ENCODE measurements at places on chromosomes 3 and 15. TPM values are rescaled to one million over a fixed set of nuclear protein-coding genes. Genes with fewer than 3 reads are reported as not detected.
A peak's percentile ranks its signal among the peaks of the same experiment; 100 is the strongest.

FAM227B gene
- total RNA-seq = 3.7 TPM

GATA2 gene
- 6.2 TPM for total RNA-seq

ATP10A gene
- total RNA-seq = 0.32 TPM

ZCWPW2 gene
- total RNA-seq = 0.91 TPM

CORO2B gene
- 2.3 TPM for total RNA-seq

EFCAB12 gene
- total RNA-seq = 0.43 TPM

CNTN3 gene
- 2.2 TPM for total RNA-seq

STRC gene
- 0.41 TPM for total RNA-seq

RTP1 gene
- not detected for total RNA-seq

ANKRD63 gene
- total RNA-seq = not detected

SH2D7 gene
- total RNA-seq = 0.14 TPM

GRCh38 chr3:157624801-157625200 is 121.6 kb upstream of the VEPH1 start:
- no peaks in the 10 kb centered on the region for H3K4me1 ChIP-seq
- no peak overlapping the region for H3K27ac ChIP-seq
- no peaks in the 10 kb centered on the region for H3K36me3 ChIP-seq

DNA sequence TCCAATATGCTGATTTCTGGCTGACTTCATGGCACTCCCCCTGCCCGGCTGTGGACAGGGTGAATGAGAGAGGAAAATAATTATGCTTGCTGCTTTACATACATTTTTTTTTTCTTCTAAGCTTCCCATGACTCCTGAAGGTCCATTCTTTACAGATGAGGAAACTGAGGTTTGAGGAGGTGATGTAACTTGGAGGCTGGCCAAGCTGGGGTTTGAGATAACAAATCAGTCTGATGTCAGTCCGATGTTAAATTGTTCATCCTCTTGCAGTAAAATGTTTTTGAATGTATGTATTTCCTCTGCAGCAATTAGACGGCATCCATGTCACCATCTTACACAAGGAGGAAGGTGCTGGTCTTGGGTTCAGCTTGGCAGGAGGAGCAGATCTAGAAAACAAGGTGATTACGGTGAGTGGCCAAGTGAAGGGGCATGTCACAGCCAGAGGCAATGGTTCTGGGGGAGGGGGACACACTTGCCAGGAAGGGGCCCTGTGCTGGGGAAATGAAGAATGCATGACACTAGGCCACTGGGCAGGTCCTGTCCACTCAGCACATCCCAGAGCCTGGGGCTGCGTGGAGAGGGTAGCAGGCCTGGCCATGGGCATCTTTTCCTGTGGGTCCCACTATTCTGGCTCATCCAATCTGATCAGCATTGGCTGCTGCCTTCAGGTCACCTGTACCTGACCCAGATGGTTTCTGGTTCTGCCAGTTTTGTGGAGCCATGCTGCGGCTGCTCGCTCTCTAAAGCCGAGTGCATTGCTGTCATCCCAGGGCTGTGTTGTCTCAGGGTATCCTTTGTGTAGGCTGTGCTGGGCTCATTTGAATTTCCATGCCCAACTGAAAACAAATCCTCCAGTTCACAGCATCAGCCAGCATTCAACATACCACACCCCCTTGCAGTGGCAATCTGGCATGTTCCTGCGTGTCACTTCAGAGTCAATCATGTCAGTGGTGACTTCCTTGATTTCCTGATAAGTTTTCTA is 20.4 kb downstream of the STARD5 start:
- H3K27me3 ChIP-seq = no peaks in the 10 kb centered on the region
- H3K4me1 ChIP-seq = no peaks in the 10 kb centered on the region
- no peaks in the 10 kb centered on the region for H3K36me3 ChIP-seq
- H3K4me3 ChIP-seq = no peak overlapping the region
- no peak for DNase-seq

DNA sequence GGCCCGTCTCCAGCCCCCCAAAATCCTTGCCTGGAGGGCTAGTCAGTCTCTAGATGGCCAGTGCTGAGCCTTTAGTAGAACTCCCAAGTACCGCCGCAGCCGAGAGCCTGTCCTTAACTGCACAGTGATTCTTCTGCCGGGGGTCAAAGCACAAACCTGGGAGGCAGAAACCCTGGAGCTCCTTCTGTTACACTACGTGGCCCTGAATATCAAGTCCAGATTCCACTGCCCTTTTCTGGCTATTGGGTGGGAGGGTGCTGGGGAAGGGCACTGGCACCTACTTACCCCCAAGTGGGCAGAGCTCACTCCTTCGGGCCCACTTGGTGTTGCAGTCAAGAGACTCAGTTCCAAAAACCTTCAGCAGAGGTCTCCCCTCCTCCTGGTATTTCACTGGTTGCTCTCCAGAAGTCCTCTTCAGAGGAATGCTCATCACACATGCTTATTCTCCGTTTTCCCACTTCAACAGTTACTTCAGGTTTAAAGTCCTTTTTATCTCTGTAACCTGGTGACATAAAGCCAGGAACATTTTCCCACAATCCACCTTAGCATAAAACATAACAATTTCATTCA is 10.8 kb downstream of the PDHB start:
- H3K27me3 ChIP-seq = no peaks in the 10 kb centered on the region
- H3K36me3 ChIP-seq = peaks cover 5% of the 10 kb centered on the region
- no peaks in the 10 kb centered on the region for H3K4me1 ChIP-seq
- no peak overlapping the region for H3K4me3 ChIP-seq
- no peak for DNase-seq

GRCh38 chr3:19931180-19931692 is 2.8 kb downstream of the EFHB start:
- H3K4me3 ChIP-seq = no peak overlapping the region
- H3K27me3 ChIP-seq = no peaks in the 10 kb centered on the region
- no peak for DNase-seq
- H3K4me1 ChIP-seq = no peaks in the 10 kb centered on the region
- H3K27ac ChIP-seq = no peak overlapping the region
- no peaks in the 10 kb centered on the region for H3K36me3 ChIP-seq

GRCh38 chr15:80556694-80557367 is 138.3 kb upstream of the ABHD17C start:
- H3K4me1 ChIP-seq = no peaks in the 10 kb centered on the region
- no peaks in the 10 kb centered on the region for H3K27me3 ChIP-seq
- no peak for DNase-seq
- no peaks in the 10 kb centered on the region for H3K36me3 ChIP-seq
- no peak overlapping the region for H3K4me3 ChIP-seq

GRCh38 chr15:77837649-77838025 is 204.9 kb upstream of the LINGO1 start:
- no peaks in the 10 kb centered on the region for H3K27me3 ChIP-seq
- no peak overlapping the region for H3K27ac ChIP-seq
- H3K4me1 ChIP-seq = no peaks in the 10 kb centered on the region
- H3K36me3 ChIP-seq = no peaks in the 10 kb centered on the region

- no peaks in the 10 kb centered on the region for H3K36me3 ChIP-seq
- H3K4me3 ChIP-seq = no peak overlapping the region
- H3K4me1 ChIP-seq = no peaks in the 10 kb centered on the region
- no peaks in the 10 kb centered on the region for H3K27me3 ChIP-seq
Observed at GRCh38 chr3:151034303-151034702, 51.2 kb upstream of the MED12L start.

DNA sequence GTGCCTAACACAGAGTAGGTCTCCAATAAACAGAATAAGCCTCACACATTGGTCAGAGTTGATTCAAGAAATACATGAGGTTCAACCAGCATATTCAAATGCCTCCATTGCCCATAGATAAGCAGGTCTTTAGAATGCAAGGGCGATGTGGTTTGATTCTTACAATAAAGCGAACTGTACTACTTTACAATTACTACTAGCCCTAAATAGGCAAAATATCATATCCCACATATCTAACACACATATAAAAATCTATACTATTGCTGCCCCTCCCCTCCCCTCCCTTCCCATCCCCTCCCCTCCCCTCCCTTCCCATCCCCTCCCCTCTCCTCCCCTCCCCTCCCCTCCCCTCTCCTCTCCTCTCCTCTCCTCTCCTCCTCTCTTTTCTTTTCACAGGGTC is 6.7 kb upstream of the GRM7 start:
- no peaks in the 10 kb centered on the region for H3K36me3 ChIP-seq
- no peaks in the 10 kb centered on the region for H3K4me1 ChIP-seq
- H3K27ac ChIP-seq = no peak overlapping the region
- no peak overlapping the region for H3K4me3 ChIP-seq
- H3K27me3 ChIP-seq = no peaks in the 10 kb centered on the region

DNA sequence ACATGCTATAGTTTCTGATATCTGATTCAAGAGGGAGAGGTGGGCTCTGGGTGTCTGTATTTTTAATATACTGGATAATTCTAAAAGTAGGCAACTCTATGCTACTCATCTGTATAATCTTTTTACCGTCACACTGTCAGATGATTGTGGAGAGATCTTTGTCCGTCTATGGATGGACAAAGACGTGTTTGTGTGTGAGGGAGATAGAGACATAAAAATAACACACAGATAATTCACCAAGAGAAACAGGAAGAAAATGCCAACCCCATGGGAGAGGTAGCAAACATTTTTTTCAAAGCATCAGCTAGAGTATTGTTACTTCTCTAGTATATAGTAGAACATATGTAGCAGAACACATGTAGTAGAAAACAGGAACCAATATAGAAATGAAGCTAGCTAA is 346.1 kb downstream of the AGBL1 start:
- H3K27me3 ChIP-seq = no peaks in the 10 kb centered on the region
- no peak overlapping the region for H3K27ac ChIP-seq
- no peak for DNase-seq

GRCh38 chr3:34174740-34175139 is 376.3 kb downstream of the PDCD6IP start:
- no peak overlapping the region for H3K4me3 ChIP-seq
- H3K27me3 ChIP-seq = no peaks in the 10 kb centered on the region
- H3K36me3 ChIP-seq = no peaks in the 10 kb centered on the region
- DNase-seq = no peak
- H3K4me1 ChIP-seq = no peaks in the 10 kb centered on the region

GRCh38 chr15:59354417-59355031 is 18.1 kb downstream of the MYO1E start:
- no peaks in the 10 kb centered on the region for H3K4me1 ChIP-seq
- no peak overlapping the region for H3K4me3 ChIP-seq
- H3K36me3 ChIP-seq = no peaks in the 10 kb centered on the region
- no peaks in the 10 kb centered on the region for H3K27me3 ChIP-seq

- H3K27ac ChIP-seq = no peak overlapping the region
- H3K4me1 ChIP-seq = no peaks in the 10 kb centered on the region
- H3K36me3 ChIP-seq = peaks cover 4% of the 10 kb centered on the region
- H3K4me3 ChIP-seq = no peak overlapping the region
Observed at GRCh38 chr3:124850633-124851032, 36.5 kb downstream of the ITGB5 start.

DNA sequence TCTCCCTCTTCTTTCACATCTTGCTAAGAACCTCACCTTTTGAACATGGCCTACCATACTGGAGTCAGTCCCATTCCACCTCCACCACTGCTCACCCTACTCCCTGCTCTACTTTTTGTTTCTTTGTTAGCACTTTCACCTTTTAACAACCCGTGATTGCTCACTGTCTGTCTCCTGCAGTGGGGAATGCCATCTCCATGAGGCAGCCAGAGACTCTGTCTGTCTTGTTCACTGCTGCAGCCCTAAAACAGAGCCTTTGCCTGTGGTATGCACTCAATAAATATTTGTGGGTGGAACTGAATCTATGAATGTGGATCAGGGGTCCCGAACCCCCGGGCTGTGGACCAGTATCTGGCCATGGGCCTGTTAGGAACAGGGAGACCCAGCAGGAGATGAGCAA is 16.5 kb upstream of the TLE3 start:
- H3K36me3 ChIP-seq = no peaks in the 10 kb centered on the region
- H3K27ac ChIP-seq = no peak overlapping the region
- H3K4me3 ChIP-seq = no peak overlapping the region
- no peak for DNase-seq

- H3K4me3 ChIP-seq = no peak overlapping the region
- H3K27ac ChIP-seq = no peak overlapping the region
- DNase-seq = no peak
- H3K27me3 ChIP-seq = no peaks in the 10 kb centered on the region
- H3K4me1 ChIP-seq = no peaks in the 10 kb centered on the region
- H3K36me3 ChIP-seq = no peaks in the 10 kb centered on the region
Observed at GRCh38 chr3:64291345-64291744, 66.1 kb upstream of the PRICKLE2 start.

DNA sequence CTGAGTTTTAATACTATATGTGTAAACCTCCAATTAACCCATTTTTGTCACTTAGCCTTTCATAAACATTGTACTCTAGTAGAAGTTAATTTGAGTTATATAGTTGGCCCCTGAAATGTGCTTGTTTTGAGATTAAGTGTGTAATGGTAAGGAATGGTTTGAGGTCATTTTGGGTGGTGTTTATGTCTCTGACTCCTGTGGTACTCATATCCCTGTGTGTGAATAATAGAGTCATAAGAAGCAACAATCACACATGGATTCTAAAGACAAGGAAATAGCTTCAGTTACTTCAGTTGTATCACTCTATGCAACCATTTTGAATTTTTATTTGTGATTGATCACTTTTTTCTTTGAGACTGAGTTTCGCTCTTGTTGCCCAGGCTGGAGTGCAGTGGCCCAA is 408.5 kb downstream of the MFSD1 start:
- no peak overlapping the region for H3K4me3 ChIP-seq
- H3K36me3 ChIP-seq = no peaks in the 10 kb centered on the region
- H3K4me1 ChIP-seq = no peaks in the 10 kb centered on the region
- no peak for DNase-seq

- no peaks in the 10 kb centered on the region for H3K4me1 ChIP-seq
- H3K36me3 ChIP-seq = no peaks in the 10 kb centered on the region
- H3K27ac ChIP-seq = no peak overlapping the region
- H3K27me3 ChIP-seq = no peaks in the 10 kb centered on the region
Observed at GRCh38 chr3:182690172-182690571, 103.1 kb upstream of the ATP11B start.

DNA sequence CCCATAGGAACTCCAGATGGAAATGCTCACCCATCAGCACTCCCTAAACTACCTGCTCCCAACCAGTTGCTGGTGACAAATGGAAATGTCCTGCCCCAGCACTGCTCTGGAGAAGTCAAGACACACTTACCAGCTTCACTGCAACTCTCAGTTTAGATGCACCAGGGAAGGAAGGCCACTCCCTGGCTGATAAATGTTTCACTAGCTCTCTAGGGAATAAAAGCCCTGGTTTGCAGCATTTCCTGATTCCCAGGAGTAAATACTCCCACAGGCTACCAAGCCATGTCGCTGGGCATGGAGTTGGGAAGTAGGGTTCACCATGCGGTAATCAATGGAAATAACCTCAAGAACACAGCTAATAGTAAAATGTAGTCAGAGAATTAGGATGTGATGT is 112.0 kb upstream of the NEO1 start:
- no peaks in the 10 kb centered on the region for H3K27me3 ChIP-seq
- no peaks in the 10 kb centered on the region for H3K4me1 ChIP-seq
- H3K36me3 ChIP-seq = no peaks in the 10 kb centered on the region
- DNase-seq = no peak
- no peak overlapping the region for H3K27ac ChIP-seq
- H3K4me3 ChIP-seq = no peak overlapping the region

GRCh38 chr3:43348852-43349574 is 62.7 kb downstream of the SNRK start:
- H3K4me1 ChIP-seq = peaks cover 5% of the 10 kb centered on the region
- H3K27ac ChIP-seq = no peak overlapping the region
- no peaks in the 10 kb centered on the region for H3K27me3 ChIP-seq
- peaks cover 19% of the 10 kb centered on the region for H3K36me3 ChIP-seq

- peaks cover 4% of the 10 kb centered on the region for H3K4me1 ChIP-seq
- peak within 1 kb of the TSS; percentile 61 for H3K4me3 ChIP-seq
- no peaks in the 10 kb centered on the region for H3K27me3 ChIP-seq
- H3K27ac ChIP-seq = peak within 1 kb of the TSS; percentile 92
- peak; percentile 88 for DNase-seq
Observed at GRCh38 chr15:72685925-72686794, at the start of the genes BBS4 and HIGD2B. Gene BBS4, plus strand, starts transcription at chr15:72686207. Its CDS starts 21 bp downstream, at chr15:72686228. Gene HIGD2B, minus strand, starts transcription at chr15:72686182. Its CDS starts 9,808 bp downstream, at chr15:72676374.
